Fibroblast of upper back skin (primary cell): ENCODE measurements at places on chromosomes 5 and 9.

- no peak for DNase-seq
Measured at GRCh38 chr5:82859451-82860140, 217.6 kb downstream of the TMEM167A start.

DNA sequence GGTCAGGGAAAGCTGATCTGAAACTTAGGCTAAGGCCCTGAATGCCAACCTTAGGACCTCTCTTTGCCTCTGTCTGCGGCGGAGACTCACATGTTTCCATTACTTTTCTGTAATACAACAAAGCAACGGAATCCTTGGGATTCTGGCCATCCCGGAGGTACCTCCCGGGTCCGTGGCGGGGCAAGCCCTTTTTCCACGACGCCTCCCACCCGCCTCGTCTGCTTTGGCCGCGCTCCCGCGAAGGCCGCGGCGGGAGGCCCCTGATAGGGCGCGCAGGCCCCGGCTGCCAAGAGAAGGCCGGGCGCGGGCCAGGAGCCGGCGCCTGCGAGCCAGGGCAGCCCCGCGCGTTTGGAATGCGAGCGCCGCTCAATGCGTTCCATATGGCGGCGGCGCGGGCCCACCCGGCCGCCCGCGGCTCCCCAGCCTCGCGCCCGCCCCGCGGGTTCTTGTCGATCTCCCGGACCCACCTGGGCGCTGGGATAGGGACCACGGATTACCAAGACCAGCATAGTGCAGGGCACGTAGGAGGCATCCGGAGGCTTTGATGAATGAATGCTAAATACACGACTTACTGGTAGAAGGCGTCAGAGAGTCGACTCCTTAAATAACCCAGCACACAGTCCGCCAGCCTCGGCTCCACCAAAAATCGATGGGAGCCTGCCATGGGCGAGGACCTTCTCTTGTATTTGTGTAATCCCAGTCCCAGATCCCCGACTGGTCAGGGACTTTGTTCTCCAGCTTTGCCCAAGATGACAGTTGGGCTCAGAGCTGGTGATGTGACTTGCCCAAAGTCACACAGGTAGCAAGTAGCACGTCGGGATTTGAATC, 17.5 kb upstream of the PHF19 start:
- peak; percentile 43 for DNase-seq

DNA sequence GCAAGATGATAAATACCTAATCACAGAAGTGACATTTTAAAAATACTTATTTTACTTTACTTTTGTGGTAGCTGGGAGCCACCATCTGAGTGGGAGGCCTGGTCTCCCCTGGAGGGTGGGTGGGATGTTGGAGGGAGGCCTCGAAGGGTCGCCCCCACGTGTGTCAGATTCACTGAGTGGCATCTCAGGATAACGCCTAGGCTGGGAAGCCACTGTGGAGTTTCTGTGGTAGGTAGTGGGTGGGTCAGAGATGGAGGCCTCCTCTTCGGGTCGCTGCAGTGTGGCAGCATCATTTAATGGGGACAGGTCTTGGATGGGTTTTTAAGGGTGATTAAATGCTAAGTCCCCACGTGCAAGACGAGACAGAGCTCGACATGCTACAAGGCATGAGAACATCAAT, 1154.8 kb upstream of the CDH18 start:
- no peak for DNase-seq

- no peak for DNase-seq
Measured at GRCh38 chr5:87188391-87188790, 79.3 kb upstream of the RASA1 start.

DNA sequence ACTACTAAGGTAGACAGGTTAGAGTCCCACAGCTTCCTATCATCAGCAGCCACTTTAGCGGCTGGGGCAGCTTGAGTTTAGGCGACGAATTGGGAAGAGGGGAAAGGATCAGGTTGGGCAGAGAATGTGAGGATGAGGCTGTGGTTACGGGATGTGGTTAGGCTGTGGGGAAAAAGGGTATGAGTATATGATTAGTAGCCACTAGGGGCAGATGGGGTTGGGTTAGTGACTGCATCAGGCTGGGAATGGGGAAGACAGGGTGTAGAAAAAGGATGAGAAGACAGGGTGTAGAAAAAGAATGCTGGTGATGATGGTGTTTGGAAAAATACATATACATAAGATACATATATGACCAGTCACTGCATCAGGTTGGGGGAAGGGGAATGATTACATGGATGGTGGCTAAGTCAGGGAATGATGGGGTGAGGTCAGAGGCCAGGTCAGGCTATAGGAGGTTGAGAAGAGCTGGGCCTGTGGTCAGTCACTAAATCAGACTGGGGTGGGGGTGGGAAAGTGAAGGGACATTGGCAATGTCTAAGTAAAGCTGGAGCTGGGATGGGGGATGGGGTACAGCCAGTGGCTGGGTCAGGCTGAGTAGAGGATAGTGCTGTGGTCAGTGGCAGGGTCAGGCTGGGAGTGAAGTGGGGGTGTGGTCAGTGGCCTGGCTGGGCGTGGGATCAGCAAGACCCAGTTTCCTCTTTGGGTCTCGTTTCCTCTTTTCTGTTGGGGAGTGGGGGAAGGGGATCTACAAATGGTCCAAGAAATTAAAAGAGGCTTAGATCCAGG, 2.1 kb downstream of the TLN1 start:
- DNase-seq, result peak; percentile 93

DNA sequence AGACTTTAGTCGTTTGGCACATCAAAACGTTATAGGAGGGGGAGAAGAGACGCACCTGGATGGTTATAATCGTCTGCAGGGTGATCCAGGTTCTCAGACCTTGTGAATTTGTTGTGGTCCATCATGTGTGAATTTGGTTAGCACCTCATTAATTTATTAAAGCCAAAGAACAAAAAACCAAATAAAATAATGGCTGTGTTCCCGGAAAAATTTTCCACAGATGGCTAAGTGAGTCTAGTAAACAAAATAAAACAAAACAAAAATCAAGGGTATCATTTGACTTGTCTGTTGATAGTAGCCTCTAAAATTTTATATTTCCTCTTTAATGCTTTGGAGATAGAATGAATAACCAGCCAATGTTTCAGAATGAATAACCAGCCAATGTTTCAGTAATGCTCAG, 119.7 kb downstream of the ACTBL2 start:
- DNase-seq, result no peak

GRCh38 chr9:37421914-37422288, 595 bp upstream of the GRHPR start:
- DNase-seq, result no peak

- DNase-seq, result peak; percentile 97
Measured at GRCh38 chr5:111143910-111144309, 51.8 kb downstream of the WDR36 start.
